Activated naive CD8-positive, alpha-beta T cell treated with anti-CD3 and anti-CD28 coated beads for 36 hours (primary cell): ENCODE measurements at places on chromosomes 13 and 19.

DNA sequence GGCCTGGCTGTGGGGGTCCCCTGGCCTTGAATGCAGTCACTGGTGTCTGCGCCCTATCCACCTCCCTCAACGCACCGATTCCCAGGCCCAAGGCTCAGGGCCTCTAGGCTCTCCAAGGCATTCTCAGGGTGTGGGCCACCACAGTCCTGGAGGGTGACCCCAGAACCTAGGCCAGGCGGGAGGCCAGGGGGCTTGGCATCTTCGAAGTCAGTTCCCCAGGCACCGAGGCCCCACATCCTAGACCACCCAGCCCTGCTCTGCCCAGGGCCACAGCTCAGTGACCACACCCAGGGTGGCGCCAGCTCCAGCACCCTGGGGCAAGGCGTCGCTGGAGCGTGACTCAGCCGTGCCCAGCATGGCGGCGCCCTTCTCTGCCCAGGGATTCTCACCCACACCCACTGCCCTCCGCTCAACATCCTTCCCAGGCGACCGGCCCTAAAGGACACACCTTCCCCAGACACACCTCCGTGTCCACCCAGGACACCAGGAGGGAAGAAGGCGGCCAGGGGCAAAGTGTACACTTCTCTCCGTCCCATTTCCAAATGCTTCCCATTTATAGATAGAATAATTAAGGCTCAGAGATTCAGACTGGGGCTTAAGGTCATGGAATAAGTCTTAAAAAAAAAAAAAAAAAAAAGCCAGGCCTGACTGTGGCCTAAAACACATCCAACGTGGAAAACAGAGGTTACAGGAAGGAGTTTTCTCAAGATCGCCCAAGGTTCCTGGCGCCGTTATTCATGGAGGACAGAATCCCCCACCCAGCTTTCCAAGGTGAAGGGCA is 36.4 kb upstream of the NANOS3 start:
- peak; percentile 52 for DNase-seq

- no peak for DNase-seq
Observed at GRCh38 chr13:87355451-87355850, 315.7 kb upstream of the SLITRK5 start.

GRCh38 chr19:18609717-18610051 is 3.0 kb upstream of the TMEM59L start:
- DNase-seq, result no peak

GRCh38 chr19:11418094-11418548 is 993 bp downstream of the RGL3 start:
- no peak for DNase-seq

- DNase-seq, result no peak
Observed at GRCh38 chr19:34734537-34735103, 577 bp downstream of the ZNF181 start.

DNA sequence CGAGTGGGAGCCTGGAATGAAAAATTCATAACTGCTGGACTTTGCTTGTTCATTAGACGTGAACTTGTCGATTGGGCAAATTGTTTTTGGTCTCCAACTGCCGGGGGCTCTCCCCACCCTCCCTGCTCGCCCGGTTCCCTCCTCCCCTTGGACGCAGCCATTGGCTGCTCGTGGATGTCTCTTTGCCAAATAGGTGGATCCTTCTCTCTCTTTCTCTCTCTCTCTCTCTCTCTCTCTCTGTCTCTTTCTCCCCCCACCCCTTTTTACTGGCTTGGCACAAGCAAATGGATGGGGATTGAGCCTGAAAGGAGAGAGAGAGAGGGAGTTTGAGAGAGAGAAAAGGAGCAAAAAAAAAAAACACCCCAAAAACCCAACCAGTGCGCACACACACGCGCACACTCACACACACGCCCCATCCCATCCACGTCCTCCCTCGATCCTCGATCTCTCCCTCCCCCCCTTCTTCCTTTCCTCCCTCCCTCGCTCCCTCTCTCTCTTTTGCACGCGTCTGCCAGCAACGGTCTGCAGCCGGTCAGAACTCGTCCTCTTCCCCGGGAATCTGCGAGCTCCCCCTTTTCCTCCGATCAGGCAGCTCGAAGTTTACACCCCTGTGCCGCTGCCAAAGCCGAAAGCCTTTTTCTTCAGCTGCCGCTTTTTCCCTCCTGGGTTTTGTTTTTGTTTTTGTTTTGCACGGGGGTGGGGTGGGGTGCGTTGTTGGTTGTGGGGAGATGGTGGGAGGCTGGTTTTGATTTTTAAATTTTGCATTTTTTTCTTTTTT is 27.8 kb downstream of the NFIX start:
- no peak for DNase-seq

DNA sequence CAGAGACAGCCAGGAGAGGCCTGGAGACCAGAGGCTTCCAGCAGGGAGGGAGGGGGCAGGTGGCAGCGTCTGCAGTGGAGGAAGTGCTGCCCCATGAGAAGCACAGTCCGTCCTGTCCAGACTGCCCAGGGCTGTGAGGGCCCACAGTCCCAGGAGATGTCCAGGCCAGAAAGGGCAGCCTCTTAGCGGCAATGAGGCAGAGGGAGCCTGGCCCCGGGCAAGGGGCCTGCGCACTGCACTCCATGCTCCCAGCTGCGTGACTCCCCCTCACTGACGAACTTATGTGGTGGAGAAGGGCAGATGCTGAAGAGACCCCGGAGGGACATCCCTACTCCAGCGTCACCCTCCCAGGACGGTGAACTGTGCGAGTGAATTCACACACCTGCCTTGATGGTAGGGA is 115.3 kb downstream of the SOX1 start:
- DNase-seq, result no peak

DNA sequence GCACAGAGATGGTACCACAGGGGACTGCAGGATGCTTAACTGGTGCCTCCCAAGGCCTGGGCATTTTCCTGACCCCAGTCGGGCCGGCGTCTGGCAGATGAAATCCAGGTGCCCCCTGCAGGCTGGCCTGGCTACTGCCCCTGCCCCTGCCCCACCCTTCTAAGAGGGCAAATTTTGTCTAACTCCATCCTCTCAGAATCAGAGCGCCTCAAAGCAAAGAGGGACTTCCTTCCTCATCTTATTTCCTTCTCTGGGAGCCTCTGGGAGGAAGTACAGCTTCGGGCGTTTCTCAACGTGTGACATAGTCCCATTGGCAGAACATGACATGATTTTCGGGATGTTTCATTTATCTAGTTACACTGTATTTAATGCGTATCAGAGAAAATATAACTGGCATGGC is 2.7 kb downstream of the PRKACA start:
- DNase-seq, result peak; percentile 63

- DNase-seq, result no peak
Observed at GRCh38 chr13:111145071-111145470, 30.0 kb downstream of the ARHGEF7 start.

GRCh38 chr13:76833441-76833954 is 52.7 kb downstream of the KCTD12 start:
- DNase-seq, result no peak
